ENCODE measurements at places on chromosomes 2 and 18.
A peak's percentile ranks its signal among the peaks of the same experiment; 100 is the strongest.

DNA sequence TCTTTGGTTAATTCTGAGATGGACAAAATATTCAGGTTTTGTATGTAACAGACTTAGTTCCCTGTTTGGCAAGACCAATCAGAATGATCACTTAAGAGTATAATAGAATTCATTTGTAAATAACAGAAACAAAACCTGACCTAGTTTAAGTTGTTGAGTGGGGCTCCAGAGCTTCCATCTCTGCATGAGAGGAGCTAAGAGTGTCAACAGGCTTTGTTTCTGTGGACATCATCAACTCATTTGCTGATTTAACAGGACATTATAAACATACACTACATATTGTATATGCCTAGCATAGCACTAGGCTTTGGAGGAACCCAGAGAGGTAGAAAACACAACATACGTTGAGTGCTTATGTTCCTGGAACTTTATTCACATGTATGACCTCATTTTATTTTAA lies 75.3 kb upstream of the TRIB2 start:
- no peak for DNase-seq

DNA sequence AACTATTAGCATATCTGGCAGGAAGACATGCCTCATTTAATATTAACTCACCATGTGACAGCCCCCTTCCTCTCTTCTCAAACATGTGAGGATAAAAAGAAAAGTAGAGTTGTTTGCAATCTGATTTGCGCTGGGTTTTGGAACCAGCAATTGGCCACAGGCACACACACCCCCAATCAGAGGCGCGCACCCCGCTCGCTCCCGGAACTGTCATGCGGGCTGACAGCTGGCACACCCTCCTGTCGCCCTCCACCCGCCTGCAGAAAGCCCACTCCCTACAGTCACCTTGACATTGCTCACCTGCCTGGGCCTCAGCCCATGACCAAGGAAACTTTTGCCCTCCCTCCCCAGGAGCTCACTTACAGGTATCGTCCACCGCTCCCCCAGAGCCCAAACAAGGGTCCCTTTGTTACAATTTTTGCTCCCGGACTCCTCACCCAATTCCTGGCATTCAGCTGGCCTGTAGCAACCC lies 1.1 kb downstream of the COBLL1 start:
- no peak for DNase-seq

DNA sequence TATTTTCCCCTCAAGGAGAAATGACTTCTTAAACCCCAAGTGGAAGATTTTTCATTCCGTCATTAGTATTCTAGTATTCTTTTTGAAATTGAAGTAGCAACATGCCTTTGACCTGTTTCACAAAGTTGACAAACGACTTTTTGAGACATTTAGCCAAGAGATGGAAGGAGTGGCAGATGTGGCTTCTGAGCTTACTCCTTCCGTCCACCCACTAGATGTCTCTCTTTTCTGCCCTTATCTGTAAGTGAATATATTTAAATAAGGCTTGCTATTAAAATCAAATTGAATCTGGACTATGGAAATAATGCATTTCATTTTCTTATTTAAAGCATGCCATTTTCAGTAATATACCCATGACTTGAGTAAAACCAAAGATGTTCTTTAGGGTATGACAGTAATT lies 74.1 kb downstream of the ACTR3 start:
- no peak for DNase-seq

DNA sequence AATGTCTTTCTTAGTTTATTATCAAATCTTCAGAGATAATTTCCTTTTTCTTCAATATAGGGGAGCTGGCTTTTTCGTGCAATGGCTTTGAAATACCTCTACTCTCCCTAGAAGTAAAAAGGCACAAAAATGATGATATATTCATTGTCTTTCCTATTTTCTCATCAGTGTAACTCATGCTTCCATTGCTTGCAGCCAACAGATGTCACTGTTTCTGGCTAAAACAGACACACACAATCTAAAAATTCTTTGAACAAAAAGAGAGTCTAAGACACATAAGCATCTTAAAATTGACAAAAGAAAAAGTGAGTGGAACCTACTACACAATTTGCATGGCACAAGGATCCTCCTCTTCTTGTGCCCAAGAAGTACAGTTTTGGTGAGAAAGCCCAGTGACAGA lies 448.7 kb upstream of the VRK2 start:
- peak; percentile 5 for DNase-seq

DNA sequence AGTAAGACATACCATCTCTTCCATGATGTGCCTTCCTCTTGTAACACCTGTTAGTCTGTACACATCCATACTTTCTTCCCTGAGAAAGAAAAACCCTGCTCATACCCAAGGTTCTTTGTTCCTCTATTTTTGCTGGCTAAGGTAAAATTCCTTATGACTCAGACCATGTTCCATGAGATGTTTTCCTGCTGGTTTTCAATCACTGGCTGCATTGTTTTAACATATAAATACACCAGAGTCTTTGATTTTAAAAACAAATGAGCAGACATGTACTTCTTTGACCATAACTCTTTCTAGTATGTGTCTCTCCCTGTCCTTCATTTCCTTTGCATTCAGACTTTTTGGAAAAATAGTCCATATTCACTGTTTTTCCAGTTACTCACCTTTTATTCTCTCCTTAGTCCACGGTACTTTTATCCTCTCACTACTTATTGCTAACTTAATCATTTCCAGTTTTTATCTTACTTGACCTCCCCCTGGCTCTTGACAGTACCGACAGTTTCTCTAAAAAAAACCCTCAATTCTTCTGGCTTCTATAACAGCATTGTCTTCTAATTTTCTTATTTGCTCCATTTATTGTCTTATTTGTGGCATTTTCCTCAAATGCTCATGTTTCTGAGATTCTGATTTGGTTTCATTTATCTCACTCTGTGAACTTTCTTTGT lies 4.3 kb downstream of the VAPA start:
- no peak for DNase-seq

DNA sequence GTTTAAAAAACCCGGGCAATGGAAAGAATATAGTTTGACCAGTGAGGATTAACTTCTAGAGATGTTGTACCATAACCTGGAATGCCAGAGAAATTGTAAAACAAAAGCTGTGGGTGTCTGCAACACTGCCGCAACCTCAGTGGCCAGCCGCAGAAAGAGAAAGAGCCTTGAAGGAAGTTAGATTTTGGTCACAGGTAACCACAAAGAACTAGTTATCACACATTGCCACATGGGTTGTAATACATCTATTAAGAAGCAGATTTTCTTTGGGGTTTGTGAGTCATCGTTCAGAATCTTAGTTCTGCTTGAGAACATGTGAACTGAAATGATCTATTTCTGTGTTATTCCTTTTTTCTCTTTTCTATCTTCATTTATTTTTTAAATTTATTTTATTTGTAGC lies 222.9 kb upstream of the AGAP1 start:
- DNase-seq, result peak; percentile 72

GRCh38 chr2:137928547-137929518 lies 35.4 kb upstream of the HNMT start:
- DNase-seq, result no peak

GRCh38 chr2:224584111-224584784 lies 915 bp downstream of the CUL3 start:
- peak; percentile 51 for DNase-seq

DNA sequence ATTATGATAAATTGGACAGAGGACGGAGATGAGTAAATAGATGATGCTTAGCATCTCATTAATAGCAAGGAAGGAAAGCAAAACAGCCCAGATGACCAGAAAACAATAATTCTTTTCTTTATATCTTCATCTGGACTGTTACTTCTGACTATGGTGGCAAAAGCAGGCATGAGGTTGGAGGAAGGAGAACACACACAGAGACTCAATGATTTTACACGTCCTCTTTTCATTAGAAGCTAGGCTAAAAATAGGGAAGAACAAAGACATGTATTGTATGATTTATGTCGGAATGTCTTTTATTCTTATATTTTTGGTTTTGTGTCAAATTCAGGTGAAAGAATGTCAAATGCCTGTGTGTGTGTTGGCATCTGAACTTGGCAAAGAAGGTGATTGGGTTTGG lies 137.1 kb downstream of the MAP2 start:
- no peak for DNase-seq

DNA sequence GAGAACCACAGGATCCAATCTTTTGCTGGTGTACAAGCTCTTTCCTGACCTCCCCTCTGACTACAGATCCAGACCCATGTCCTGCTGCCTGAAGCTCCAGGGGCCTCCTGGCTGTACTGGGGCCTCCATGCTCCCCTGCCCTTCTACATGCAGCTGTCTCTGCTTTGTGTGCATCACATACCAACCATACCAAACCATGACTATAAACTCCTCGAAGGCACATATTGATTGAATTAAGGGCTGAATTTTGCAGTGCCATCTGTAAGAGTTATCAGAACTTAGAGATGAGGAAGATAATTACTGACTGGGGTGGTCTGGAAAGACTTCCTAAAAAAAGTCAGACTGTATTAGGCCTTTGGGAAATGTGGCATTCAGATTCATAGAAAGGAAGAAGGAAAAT lies 139.9 kb upstream of the CXCR4 start:
- DNase-seq, result no peak
